ENCODE measurements at places on chromosomes 7 and 10. TPM values are rescaled to one million over a fixed set of nuclear protein-coding genes. Genes with fewer than 3 reads are reported as not detected.
A peak's percentile ranks its signal among the peaks of the same experiment; 100 is the strongest.

DNA sequence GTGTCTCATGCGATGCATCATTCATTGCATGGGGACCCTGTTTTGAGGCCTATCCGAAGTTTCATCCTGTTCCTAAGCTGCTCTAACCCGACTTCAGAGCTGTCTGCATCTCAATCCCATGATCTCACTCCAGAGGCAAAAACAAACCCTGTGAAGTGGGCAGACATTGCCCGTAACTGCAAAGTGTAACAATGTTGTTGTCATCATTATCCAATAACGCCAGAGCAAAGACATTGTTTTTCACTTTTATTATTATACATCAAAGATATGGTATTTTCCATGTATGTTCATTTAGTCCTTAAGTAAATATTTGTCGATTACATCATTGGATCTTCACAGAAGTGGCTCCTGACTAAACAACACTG is 246.7 kb downstream of the KLF6 start:
- no peak for DNase-seq

DNA sequence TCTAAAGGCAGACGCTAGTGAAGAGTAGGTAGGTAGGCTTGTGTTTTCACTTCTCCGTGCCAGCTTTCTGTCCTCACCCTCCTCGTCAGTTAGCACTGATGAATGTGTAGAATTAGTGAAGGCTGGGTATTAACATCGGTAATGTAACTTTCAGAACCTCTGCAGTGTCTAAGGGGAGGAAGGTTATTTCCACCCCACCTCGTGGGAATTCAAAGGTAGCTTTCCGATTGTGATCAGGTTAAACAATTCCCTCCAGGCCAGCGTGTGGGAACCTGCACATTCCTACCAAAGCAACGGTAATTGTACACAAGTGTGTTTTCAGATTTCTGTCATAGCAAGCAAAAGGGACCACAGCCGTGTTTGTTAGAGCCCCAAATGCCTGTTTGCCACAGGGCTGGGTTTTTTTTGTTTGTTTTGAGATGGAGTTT is 405.0 kb upstream of the GALNT17 start:
- DNase-seq, result no peak

GRCh38 chr10:69092959-69093850 is 5.3 kb downstream of the SRGN start:
- peak; percentile 58 for DNase-seq

DNA sequence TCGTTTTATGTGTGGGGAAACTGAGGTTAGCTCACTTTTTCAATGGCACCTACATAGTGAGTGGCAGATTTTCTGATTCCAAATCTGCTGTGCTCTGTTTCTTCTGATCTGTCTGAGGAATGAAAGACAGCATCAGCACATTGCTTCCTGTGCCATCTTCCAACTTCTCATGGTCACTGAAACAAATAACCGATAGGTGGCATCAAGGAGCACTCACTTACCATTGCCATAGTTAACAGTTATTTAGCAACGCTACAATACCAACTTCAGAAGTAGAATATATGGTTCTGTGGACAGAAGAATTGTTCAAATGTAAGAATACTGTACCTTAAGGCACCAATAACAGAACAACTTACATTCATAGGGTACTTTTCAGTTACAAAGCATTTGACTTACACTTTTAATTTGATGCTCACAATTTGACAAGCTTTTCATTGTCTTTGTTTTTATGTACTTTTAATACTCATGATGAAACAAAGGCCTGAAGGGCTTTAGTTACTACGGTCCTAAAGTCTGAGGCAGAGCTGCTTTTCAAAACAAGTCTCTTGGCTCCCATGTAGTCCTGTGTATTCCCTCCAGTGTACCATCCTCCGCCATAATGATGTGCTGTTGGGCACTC is 228.9 kb upstream of the TCF7L2 start:
- no peak for DNase-seq

- no peak for DNase-seq
Measured at GRCh38 chr7:50349963-50350944, 45.7 kb downstream of the IKZF1 start.

- DNase-seq, result peak; percentile 90
Measured at GRCh38 chr7:100049441-100050291, at the start of gene ZSCAN21. Gene ZSCAN21 (plus strand): TSS chr7:100049774. CDS start chr7:100057007, 7,233 bp downstream.

DNA sequence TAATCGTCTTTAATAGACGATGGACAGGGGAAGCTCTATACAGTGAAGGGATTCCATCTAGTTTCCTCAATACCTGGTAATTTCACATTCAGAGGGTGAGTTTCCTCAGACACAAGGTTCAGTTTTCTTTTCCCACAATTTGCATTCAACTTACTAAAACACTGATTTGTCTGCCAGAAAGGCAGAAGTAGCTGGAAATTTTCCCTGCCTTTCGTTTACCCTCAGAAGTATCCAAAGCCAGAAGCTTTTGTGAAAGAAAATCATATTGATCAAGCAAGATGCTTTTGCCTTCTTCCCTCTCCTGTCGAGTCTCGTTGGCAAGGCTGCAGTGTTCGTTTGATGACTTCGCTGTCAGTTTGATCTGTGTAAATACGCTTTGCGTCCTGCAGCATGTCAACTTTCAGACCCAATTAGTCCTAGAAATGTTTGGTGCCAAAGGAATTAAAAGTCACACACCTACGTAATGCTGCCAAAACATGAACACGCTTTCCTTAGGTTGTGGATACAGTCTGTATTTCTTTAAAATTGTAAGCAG is 631.9 kb upstream of the FOXK1 start:
- no peak for DNase-seq

DNA sequence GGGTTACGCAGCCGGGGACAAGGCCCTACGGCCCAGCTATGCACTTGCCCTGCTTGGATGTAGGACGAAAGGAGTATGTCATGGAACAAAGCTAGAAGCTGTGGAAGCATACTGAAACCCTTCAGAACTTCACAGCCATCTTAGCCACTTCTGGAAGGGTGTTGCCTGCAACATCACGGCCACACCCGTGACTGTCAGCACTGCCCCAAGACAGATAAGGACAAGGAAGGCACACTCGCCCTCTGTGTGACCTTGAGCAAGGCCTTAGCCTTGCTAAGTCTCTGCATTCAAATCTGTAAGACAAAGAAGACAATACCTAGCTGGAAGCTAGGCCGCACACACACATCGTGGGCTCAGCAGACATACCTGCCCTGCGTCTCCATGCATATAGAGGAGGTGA is 352.5 kb upstream of the MGMT start:
- no peak for DNase-seq

- DNase-seq, result no peak
Measured at GRCh38 chr7:10022957-10023356, 950.7 kb upstream of the PHF14 start.

GRCh38 chr7:53245721-53246120 is 210.3 kb downstream of the POM121L12 start:
- DNase-seq, result no peak

- no peak for DNase-seq
Measured at GRCh38 chr10:70114902-70115301, 17.7 kb downstream of the AIFM2 start.

DNA sequence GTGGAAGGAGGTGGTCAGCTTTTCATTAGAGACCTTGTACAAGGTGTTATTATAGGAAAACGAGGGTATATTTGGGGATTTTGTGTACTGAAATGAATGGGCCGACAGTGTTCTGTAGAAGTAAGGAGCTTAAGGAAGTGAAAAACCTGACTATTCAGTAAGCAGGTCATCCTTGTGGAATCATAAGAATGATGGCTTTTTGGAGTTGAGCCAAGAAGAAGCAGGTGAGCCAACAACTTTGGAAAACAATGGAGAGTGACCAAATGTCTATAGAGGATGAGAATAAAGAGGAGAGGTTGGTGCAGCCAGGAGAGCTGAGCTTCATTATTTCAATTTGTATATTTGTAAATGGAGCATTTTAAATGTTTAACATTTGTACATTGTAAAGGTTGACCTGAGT is 595.7 kb downstream of the CCSER2 start:
- DNase-seq, result no peak

DNA sequence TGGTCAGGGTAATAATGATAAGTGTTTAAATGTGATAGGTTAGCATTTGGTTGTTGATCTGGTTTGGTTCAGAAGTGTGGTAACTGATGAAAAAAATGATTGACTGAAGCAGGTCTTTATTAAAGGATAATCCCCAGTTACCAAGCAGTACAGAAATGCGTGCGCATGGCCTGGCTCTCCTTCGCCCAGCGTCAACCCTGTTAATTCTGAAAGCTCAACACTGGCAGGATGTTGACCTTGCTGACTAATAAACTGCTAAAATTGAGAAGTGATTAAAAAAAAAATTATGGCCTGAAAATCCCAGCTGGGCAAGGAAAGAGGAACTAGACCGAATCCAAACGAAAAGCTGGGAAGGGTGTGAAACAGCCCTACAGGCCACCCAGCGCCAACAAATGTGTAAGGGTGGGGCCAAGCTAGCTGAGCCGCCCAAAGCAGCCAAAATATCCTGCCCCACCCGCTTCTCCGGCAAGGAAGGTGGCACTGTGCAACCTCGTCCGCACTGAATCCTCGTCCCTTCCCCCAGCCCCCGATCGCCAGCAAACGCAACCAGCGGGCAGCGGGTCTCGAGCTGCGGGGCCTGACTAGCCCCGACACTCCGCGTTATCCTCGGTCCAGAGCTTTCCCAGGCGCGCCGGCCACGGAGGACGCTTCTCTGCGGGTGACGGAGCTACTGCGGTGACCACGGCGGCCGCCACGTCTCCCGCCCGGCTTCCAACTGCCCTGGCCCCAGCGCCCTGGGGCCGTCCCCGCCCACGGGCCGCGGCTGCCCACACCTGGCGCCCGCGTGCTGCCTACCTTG is 561 bp downstream of the SHTN1 start:
- peak; percentile 78 for DNase-seq

DNA sequence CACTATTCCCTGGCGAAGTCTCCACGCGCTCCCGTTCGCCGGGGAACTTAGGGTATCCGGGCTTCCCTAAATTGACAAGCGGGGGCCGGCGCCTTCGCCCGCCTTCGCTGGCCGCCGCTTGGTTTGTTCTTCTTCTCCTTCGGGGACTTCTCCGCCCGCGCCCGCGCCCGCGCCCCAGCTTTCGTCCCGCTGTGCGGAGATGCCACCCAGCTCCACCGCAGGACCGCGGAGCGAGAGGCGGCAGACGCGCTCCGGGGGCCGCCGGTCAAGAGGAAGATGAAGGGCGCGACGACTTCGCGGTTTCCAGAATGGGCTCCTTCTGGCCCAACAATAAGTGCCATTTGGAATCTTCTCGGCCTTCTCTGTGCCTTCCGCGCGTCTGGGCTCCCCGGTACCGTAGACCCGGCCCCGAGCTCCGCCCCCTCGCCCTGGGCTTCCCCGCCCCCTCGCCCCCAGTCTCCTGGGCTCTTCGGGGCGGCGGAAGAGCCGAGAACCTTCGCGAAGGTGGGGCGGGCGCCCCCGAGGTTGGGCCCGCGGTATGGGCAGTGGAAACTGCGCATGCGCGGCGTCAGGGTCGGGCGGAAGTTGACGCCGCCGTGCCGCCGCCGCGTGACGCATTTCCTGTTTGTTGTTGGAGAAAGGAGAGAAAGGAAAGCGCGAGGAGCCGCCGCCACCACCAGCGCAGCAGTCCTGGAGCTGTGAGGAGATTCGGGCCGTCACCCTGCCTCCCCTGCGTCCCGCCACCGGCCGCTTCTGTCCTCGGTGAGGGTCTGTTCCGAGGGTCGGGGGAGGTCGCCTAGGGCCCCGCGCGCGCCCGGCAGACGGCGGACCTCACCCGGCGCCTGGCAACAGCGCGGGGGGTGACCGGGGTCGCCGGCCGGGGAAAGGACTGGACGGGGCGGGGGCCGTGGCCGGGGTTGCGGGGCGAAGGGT is at the start of gene DNAJB6:
Gene DNAJB6, plus strand, starts transcription at position 622 of the 933 bp plus-strand sequence. CDS start 21,569 bp downstream, outside the sequence.
- peak; percentile 92 for DNase-seq

DNA sequence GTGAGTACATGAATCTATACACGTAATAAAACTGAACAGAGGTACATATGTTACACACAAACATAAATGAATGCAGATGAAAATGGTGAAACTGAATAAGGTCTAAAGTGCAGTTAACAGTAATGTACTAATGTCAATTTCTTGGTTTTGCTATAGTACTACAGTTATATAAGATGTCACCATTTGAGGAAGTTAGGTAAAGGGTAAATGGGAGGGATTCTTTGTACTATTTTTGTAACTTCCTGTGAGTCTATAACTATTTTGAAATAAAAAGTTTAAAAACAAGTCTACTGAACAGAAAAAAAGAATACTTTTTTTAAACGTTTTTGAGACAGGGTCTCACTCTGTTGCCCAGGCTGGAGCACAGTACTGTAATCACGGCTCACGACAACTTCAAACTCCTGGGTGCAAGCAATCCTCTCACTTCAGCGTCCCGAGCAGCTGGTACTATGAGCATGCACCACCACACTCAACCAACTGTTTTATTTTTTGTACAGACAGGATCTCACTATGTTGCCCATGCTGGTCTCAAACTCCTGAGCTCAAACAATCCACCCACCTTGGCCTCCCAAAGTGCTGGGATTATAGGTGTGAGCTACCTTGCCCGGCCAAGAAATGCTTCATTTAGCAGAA is 71.5 kb downstream of the WAPL start:
- no peak for DNase-seq

GRCh38 chr7:2825559-2826227 is 18.4 kb downstream of the GNA12 start:
- no peak for DNase-seq

GRCh38 chr7:157276731-157277562 is 59.9 kb upstream of the DNAJB6 start:
- no peak for DNase-seq

DNA sequence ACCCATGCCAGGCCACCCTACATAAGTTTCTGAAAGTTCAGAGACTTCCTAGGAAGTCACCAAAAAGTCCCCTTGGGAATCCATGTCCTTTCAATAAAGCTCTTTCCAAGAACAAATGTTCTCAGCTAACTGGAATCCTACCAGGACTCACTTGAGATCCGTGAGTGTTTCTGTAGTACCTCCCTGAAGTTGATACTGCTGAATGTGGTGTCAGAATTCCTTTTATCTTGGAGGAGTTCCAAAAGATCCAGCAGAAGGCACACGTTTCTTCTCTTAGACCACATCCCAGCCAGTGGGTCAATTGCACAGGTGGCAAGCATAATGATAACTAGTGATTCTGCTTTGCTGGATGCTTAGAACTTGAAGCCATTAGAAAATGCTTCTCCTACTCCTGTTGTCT is 689.7 kb upstream of the IGFBP3 start:
- no peak for DNase-seq

GRCh38 chr10:43774234-43774769 is 125.6 kb upstream of the ZNF32 start:
- DNase-seq, result no peak

CPA2 gene
- total RNA-seq, result not detected

PNLIPRP1 gene
- total RNA-seq, result not detected

HTRA1 gene
- 45.3 TPM for total RNA-seq

C10orf71 gene
- not detected for total RNA-seq

TCERG1L gene
- not detected for total RNA-seq

GIMAP8 gene
- 44.4 TPM for total RNA-seq

CNOT4 gene
- 28.0 TPM for total RNA-seq

OR13A1 gene
- total RNA-seq, result not detected

CYP3A5 gene
- total RNA-seq, result 15.5 TPM

CCDC3 gene
- 10.5 TPM for total RNA-seq

RNF32 gene
- 3.0 TPM for total RNA-seq

AGMO gene
- not detected for total RNA-seq

CYP2C19 gene
- not detected for total RNA-seq

DKK1 gene
- total RNA-seq, result 2.5 TPM

TWNK gene
- 5.8 TPM for total RNA-seq

ANXA8L1 gene
- total RNA-seq, result 15.7 TPM

PRLHR gene
- total RNA-seq, result not detected

Measured in lower lobe of right lung (tissue), 2 donors.